GM13976 (cell line): ENCODE measurements at places on chromosomes 12 and 14.

DNA sequence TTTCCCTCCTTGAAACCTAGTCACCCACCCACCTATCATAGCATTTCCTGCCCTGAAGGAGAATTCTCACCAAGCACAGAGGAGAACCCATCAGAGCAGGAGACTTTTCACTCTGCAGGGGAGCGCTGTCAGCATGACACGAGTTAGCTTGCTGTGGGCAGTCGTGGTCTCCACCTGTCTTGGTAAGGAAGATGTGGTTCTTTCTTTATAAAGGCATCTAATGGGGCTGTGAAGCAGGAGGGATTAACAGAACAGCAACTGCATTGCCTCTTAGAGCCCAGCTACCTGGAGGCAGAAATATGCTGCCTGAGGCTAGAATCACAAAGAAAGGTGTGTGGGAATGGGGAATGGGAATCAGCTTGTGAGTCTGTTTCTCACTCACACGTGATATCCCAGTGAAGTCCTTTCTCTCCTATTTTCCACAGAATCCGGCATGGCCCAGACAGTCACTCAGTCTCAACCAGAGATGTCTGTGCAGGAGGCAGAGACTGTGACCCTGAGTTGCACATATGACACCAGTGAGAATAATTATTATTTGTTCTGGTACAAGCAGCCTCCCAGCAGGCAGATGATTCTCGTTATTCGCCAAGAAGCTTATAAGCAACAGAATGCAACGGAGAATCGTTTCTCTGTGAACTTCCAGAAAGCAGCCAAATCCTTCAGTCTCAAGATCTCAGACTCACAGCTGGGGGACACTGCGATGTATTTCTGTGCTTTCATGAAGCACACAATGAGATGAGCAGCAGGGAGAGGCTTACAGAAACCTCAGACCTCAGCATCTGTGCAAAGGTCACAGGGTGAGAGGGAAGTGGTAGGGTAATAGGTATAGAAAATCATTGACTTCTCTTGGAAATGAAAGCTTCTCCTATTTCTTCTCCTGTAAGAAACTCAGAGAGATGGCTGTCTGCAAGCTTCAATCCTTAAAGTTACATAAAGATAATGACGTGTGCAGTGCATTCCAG, 316.9 kb downstream of the DAD1 start:
- DNase-seq = no peak

DNA sequence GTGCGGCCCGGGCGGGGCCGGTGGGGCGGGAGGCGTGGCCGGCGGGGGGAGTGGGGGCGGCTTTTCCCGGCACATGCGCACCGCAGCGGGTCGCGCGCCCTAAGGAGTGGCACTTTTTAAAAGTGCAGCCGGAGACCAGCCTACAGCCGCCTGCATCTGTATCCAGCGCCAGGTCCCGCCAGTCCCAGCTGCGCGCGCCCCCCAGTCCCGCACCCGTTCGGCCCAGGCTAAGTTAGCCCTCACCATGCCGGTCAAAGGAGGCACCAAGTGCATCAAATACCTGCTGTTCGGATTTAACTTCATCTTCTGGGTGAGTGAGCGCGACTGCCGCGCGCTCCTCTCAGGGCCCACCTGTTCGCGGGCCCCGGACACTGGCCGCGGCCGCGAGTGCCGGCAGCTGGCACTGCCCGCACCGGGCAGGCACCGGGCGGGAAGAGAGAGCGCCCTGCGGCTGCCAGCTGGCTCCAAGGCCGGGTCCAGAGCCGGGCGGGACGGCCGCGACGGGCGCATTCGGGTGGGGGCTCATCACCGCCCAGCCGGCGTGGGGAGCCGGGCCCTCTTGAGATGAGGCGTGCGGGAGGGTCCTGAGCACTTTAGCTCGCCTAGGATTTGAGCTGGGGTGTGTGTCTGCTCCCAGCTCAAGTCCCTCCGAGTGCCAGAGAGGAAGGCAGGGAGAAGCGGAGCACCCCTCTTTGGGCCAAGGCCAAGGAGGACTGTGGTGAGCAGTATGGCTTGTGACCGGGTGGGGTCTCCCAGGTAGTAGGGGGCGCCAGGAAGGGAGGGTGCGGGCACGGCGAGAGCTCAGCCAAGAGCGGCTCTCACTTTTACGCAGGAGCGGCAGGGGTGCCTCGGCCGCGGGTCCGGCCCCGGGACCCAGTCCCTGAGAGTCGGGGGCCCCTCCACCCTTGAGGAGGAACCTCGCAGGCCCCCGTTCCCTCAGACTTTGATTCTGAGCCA, at the start of gene CD9:
CD9 (plus strand) TSS at position 145 of the 957 bp plus-strand sequence; CDS start at position 245, 100 bp downstream.
- peak; percentile 65 for DNase-seq

DNA sequence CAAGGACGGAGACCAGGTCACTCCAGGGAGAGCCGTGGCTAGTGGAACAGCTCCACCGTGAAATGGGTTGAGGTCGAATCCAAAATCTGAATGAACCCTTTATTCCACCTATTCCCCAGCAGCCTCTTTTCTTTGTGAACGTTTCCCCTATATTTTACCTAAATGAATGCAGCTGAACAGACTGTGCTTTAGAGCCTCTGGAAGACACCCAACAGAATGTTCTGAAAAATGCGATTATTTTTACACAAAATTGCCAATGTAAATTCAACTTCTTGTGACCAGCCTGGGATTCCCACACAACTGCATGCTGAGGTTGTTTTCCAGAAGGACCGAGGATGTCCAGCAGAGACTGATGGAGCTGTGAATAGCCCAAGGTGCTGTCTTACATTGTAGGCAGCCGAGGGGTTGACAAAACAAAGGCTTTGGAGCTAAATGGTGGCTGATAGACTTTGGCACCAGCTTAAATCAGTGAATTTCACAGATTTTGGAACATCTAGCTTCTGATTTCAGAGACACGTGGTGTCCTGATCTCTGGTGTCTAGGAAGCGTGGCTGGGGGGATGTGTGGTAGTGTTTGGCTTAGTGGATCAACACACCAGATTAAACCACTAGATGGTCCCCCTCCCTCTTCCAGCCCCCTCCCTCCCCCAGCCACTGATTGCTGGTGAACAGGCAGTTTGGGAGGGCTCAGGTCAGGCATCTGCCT, 150.4 kb downstream of the ZNF664 start:
- DNase-seq = no peak

- no peak for DNase-seq
These were observed 188.6 kb upstream of the SOX5 start for GRCh38 chr12:24138041-24138440.

DNA sequence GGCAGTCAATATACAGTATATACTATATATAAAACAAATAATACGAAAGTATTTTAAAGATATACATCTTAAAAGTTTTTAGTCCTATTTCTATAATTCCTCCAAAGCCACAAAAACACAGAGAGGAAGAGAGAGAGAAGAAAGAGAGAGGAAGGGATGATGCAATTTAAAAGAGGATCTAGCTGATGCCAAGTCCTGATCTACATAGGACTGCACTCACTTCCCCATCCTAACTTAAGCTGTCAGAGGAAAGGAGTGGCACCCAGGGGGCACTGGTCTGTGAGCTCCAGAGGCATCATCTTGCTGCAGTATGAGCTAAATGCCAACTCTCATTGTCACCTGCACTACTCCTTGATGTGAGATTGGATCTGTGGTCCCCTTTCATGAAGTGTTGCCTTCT, 95.8 kb downstream of the C12orf42 start:
- DNase-seq = no peak

GRCh38 chr12:49889361-49890095, 14.2 kb downstream of the FAIM2 start:
- no peak for DNase-seq
